ENCODE measurements at places on chromosomes 1 and 21.
A peak's percentile ranks its signal among the peaks of the same experiment; 100 is the strongest.

DNA sequence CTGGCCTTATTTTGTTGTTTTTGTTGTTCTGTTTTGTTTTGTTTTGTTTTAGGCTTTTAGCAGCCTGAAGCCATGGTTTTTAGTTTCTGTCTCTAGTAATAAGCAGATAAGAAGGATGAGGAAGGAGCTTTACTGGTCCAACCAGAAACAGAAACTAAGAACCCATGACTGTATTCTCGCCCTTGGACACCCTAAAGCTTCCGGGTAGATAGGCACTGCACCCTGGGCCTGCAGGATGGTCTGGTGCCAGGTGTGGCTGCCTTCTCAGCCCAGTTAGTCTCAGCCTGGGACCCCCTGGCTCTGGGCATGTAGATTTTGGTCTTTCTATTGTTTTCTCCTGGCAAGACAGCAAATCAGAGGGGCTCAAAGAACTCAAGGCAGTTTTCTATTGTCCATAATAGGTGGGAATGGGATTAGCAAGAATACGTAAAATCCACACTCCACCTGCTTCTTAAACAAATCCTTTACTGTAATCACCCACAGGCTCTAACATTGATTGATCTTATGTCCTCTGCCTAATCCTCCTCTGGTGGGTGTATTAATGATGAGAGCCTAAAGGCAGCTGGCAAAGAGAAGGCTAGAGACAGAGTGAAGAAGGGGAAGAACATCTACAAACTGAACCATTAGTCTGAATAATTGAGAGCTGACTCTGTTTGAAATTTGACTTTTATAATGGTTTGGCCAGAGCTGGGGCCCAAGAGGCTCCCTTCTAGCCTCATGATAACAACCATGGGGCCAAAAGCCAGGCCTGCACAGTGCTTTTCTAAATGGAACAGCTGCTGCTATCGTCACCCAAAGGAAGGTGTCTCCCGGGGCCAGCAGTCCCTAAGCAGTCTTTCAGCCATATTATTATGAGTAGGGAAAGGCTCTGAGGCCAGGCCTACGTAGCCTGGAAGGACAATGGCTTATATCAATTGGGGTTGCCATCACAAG, 106.8 kb upstream of the ATP1A1 start:
- DNase-seq: no peak

- DNase-seq: no peak
Measured at GRCh38 chr21:45421071-45421845, 16.3 kb downstream of the COL18A1 start.

- DNase-seq: peak; percentile 71
Measured at GRCh38 chr1:183635099-183635605, 431 bp downstream of the ARPC5 start.

DNA sequence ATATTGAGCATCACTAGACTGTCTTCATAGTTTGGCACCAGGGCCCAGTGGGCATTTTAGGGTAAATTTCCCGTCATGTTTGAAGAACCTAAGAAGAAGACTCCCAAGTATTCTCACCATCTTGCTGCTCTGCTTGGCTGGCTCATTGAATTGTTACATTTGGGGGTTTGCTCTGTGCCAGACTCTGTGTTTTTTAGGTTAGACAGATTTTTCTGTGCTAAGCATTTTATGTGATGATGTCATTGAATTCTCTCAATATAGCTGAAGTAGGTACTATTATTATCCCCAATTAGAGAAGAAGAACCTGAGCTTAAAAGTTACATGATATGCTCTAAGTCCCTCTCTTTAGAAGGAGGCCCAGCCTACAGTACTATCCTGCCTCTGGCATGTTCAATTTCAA, 28.0 kb upstream of the DNASE2B start:
- DNase-seq: no peak

DNA sequence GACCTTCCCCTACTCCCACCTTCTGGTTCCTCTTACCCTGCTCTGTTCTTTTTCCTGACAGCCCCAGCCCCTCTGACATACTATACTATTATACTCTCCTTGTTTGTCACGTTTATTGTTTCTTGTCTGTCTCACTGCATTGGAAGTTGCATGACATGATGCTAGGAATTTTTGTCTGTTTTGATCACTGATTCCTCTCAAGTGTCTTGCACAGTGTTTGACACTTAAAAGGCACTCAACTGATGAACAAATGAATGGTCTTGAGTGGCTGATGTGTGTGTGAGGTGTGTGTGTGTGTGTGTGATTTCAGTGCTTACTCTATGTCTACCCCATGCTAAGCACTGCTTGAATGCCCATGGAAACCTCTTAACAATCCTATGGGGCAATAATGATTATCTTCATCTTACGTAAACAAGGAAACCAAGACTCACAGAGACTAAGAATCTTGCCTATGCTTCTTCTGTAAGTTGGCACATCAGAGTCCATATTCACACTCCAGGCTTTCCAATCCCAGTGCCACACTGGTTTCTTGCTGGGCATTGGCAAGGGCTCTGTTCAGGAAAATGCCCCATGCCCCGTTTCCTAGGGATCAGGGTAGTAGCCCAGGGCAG, 59.7 kb downstream of the ATP1A1 start:
- DNase-seq: no peak
